Fibroblast of the aortic adventitia (primary cell): ENCODE measurements at places on chromosomes 3 and 15.

DNA sequence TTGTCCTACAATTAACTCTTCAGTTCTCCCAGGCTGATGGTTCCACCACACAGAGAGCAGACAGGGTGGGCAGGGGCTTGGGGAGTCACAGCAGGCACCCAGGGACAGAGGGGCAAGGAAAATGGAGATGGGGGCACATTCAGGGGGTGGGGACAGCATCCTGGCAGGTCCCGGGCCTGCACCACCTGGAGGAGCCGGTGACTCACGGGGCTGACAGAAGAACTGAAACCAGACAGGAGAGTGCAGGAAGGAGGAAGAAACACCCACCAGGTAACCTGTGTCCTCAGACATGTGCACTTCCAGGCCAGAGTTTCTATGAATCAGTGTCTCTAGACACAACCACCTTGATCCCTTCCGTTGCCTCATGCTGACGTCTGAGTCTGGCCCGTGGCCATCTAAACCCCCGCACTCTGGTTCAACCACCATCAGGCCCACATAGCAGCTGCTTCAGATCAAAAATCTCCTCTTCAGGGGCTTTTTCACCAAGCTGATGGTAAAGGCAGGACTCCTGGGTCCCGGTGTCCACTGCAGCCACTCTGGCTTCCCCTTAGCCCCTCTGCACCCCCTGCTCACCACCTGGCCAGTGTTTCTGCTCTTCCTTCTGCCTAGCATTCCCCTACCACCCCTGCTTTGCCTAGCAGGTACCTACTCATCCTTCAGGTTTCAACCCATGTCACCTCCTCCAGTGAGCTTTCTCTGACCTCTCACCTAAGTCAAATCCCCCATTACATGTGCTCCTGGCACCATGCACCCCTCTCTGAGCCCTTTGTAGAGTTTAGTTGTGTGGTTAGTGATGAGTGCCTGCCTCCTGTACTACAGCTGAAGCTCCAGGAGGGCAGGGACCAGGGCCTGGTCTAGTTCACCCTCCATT lies 16.5 kb upstream of the CYP11A1 start:
- peak; percentile 31 for DNase-seq

- peak; percentile 42 for DNase-seq
Measured at GRCh38 chr15:86231864-86232721, 152.4 kb downstream of the AGBL1 start.

- no peak for DNase-seq
Measured at GRCh38 chr3:19540464-19540863, 392.2 kb downstream of the KCNH8 start.

- DNase-seq: peak; percentile 72
Measured at GRCh38 chr15:63473999-63474809, 30.2 kb upstream of the USP3 start.

DNA sequence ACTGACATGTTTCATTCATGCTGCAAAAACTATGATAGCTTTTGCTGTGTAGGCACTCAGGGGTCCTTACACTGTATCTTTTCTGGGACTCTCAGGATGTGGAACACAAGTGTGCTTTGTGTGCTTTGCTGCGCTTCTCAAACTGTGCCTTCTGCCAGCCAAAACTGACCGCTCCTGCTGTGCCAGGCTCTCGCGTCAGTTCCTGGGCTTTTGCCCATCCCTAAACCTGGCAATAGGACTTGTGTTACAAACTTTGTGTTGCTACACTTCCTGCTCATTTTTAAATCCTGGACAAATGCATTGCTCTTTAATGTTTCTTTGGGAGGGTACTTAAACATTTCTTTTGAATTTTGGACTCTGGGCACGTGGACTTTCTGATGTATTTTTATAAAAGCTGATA lies 60.3 kb downstream of the DIPK2A start:
- peak; percentile 75 for DNase-seq

GRCh38 chr15:42184296-42184695 lies 23.8 kb downstream of the VPS39 start:
- no peak for DNase-seq

GRCh38 chr15:66356077-66356358 lies 467 bp downstream of the TIPIN start:
- no peak for DNase-seq

DNA sequence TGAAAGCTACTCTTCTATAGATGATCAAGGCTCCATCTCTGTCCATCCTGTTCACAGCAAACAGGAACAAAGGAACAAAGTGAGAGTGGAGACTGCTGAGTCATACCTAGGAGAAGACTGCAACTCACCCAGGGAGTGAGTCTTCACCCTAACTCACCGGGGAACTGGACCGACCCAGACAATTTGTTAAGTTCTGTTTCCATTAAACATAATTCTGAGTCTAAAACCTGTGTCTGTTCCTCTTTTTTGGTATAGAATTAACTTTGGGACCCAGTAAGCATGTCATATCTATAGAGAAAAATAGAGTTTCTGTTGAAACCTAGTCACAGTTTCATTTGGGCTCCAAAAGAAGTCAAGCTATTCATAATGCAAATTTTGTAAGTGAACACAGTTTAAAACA lies 21.6 kb downstream of the CCDC80 start:
- DNase-seq: no peak

DNA sequence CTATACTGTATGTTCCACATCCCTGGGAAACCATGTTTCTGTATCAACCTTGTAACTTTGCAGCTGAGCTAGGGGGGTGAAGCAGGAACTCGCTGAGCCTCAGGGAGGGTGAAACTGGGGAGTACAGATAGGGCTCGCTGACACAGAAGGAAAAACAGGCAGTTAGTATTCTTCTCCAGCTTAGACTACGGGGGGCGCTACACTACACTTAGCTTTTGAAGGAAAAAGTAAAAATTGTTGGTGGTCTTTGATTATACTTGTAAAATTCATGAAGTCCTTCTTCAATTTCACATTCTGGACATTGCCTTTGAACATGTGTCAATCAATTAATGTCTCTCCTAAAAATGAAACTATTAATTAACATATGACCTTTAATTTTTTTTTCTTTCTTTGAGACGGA lies 73.5 kb upstream of the RGMA start:
- no peak for DNase-seq

- DNase-seq: no peak
Measured at GRCh38 chr15:81215531-81215930, 18.9 kb downstream of the IL16 start.

GRCh38 chr3:12681943-12682390 lies 18.1 kb upstream of the RAF1 start:
- DNase-seq: peak; percentile 80

DNA sequence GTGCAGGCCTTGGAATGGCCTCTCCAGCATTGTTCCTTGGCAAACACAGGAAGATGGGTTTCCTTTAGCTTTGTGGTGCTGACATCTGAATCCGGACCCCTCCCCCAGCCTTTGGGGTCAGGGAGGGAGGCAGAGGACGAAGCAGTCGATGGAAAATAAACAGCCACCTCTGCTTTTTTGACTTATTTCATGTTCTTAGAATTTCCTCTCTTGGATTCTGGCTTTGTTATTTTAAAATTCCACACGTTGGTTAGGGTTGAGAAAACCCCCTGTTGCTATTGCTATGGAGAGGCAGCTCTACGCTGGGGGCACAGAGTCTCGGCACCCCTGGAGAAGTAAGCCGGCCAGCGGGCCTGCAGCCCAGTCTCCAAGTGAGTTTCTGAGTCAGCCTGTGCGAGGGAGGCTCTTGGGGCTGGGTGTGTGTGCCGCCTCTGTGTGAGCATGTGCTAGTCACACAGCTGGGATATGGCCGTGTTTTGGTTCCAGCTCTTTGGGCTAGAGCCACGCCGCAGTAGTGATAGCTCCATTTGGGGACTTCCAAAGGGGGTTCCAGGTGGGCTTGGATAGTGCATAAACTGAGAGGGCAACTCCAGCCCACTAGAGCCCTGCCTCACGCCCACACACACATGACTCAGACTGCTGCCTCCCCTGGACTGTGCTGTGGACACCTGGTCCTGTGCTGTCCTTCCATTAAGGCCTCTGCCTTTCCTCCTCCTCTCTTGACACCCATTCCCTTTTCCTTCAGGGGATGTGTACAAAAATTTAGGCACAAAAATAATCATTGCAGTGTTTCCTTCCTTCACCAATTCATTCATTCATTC lies 58.8 kb downstream of the AMOTL2 start:
- peak; percentile 93 for DNase-seq

- no peak for DNase-seq
Measured at GRCh38 chr15:60191016-60191415, 186.9 kb downstream of the FOXB1 start.
